T-helper 17 cell (primary cell): ENCODE measurements at places on chromosomes 1 and 21.

- no peak for DNase-seq
Observed at GRCh38 chr1:2910211-2910610, 108.7 kb upstream of the TTC34 start.

DNA sequence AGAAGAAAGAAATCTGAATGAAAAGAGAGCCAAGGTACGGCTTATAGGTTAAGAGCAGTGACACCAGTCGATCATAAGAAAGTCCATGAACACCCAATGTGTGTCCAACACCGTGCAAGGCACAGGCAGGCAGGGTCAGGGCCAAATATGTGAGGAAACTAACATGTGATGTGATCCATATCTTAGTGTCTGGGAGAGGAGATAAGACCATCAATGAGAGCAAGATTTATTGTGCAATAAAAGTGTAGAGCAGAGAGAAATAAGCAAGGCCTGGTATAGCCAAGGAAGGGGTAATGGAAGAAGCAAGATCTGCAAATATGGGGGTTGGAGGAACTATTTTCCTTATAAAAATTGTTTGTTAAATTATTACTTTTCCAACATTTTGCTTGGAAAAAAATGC lies 198.8 kb downstream of the CRB1 start:
- DNase-seq = no peak

- DNase-seq = no peak
Observed at GRCh38 chr1:60924964-60925798, 157.2 kb upstream of the NFIA start.

GRCh38 chr1:67632811-67633655 lies 52.0 kb upstream of the GADD45A start:
- no peak for DNase-seq

DNA sequence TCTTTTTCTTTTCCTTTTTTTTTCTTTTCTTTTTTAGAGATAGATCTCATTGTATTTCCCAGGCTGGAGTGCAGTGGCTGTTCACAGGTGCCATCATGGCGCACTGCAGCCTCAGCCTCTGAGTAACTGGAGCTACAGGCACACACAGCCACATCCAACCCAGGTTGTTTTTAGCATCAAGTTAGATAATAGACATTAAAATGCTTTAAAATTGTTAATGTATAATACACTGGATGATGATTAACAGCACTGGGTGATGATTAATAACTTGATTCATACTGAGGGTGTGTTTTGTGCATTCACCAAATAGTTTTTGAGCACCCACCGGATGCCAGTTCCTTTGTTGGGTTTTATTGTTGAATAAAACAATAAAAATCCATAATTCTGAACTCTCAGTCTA lies 75.2 kb downstream of the BEND5 start:
- no peak for DNase-seq

GRCh38 chr1:92820551-92820950 lies 11.3 kb upstream of the RPL5 start:
- DNase-seq = no peak

DNA sequence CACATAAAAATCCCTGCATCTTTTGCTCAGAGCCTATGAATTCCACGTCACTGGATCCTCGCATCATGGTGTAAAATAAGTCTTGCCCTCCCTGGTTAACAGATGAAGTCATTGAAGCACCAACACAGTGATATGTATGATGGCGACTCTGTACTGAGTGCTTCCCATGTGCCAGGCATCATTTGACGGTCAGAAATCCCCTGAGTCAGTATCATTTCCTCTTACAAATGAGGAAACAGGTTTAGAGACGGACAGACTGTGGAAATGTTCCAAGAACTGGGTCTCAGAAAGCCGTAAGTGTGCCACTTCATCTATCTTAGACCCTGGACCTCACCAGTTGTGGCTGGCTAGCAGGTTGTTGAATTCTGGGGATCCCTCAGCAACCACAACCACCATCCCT lies 5.1 kb upstream of the OLFML2B start:
- DNase-seq = no peak

DNA sequence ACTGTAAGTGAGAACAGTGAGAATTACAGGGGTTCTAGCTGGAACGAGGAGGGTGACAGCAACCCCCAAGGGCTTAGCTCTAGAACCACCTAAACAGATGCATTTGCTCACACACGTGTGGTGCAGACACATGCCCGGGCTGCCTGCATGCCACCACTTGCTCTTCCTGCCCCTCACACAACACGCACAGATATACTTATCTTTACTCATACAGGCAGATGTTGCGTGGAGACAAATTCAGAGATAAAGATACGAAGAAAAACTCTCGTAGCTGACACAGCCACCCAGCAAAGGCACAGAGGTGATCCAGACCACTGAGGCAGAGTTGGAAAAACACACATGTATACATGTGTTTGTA lies 13.5 kb downstream of the VANGL1 start:
- no peak for DNase-seq
